NCI-H226 (cell line): ENCODE measurements at places on chromosomes 6 and 20.
A peak's percentile ranks its signal among the peaks of the same experiment; 100 is the strongest.

GRCh38 chr6:158457616-158458278 lies 102.1 kb upstream of the TMEM181 start:
- DNase-seq = no peak

DNA sequence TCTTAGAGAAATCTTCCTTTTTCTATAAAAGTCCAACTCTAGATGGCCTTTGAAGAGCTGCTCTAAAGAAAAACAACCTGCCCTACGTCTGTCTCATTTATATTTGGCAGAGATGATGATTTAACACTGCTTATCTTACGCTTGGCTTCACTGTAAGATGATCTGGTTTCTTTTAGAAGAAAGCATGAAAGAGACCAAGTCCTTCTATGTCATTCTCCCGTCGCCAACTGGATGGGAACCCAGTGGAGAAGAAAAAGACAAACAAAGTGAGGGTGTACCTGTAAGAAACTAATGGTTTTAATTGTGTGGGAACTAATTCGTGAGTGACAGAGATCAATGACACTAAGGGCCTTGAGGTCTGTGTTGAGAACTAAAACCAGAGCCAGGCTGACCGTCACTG lies 92.8 kb downstream of the MBOAT1 start:
- DNase-seq = no peak

- DNase-seq = no peak
Measured at GRCh38 chr20:3123542-3123941, 36.1 kb downstream of the FASTKD5 start.

GRCh38 chr6:32462609-32463008 lies 22.9 kb downstream of the HLA-DRA start:
- DNase-seq = peak; percentile 8

GRCh38 chr20:20490673-20491072 lies 122.8 kb downstream of the INSM1 start:
- no peak for DNase-seq

DNA sequence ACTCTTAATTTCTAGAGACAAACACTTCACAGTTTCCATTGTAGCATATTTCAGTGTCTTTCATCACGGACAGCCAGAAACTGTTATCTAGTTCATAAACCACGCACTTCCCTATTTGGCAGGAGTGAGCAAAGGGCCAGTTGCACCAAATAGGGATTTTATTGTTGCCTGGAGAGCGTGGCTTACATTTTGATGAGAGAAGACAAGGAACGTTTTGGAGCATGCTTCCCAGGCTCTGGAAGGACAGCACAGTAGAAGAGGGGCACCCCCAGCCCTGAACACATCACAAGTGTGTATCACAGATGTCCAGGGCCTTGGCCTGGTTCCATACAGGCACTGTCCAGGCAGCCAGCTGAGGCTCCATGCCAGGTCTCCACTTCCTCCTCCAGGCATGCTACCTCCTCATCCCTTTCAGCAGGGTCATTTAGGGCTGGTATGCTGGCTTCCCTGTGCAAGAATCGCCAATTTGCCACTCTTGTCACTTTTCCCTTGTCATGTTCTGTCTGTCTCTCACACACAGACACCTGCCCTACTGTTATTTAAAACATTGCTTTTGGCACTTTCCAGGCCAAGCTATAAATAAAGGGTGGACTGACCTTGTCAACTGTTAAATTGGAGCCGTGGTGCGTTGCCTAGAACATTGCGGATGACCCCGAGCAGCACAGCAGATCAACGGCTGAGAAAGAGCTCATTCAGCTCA lies 235.0 kb upstream of the GMDS start:
- DNase-seq = peak; percentile 29

GRCh38 chr6:2061880-2062279 lies 183.5 kb downstream of the GMDS start:
- no peak for DNase-seq

GRCh38 chr6:36227379-36228228 lies 31.1 kb downstream of the BRPF3 start:
- no peak for DNase-seq

DNA sequence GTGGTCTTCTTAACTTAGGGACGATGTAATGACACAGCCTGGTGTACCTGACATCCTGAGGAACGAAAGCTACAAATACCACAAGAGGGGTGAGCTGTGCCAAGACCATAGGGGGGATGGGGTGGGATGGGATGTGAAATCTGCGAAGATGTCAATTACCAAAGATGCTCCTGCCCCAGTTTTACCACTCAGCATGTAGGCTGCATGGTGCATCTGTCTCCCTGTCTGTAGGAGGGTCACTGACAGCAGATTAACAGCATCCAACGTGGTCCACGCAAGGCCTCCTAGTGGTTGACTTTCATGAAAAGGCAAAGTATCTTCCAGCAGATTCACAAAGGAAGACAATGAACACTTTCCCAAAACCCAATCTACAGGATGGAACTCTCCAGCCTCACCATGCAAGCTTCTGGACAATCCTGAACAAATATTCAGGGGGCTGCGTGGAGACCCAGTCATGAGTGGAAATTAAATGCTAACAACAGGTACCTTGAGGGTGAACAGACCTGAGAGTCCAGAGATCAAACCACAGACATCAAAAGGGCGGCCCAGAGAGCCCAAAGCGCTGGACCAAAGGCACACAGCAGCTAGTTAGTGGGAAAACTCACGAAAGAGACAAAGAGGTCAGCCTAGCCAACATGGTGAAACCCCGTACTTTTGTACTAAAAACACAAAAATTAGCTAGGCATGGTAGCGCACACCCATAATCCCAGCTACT lies 44.4 kb downstream of the ZMYND8 start:
- no peak for DNase-seq

DNA sequence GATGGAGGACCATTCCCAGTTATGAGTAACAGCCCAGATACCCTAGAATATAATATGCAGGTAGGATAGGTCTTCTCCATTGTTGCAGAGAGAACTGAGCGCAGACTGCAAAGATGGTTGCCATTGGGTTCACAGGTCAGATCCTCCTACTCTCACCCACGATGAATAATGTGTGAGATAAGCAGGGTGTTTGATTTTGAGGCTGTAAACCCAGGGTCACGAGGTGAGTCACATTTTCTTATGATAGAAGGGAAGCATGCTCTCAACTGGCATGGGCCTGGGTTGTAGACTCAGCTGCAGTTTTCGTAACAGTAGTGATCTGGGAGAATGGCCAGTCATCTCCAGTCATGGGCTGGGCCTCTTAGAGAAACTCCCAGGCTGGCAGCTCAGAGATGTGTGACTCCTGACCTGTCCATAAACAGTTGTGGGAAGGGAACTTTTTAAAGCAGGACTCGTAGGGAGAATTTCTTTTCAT lies 74.2 kb downstream of the CD164 start:
- DNase-seq = peak; percentile 96

GRCh38 chr6:4814212-4814611 lies 38.0 kb downstream of the CDYL start:
- DNase-seq = no peak

DNA sequence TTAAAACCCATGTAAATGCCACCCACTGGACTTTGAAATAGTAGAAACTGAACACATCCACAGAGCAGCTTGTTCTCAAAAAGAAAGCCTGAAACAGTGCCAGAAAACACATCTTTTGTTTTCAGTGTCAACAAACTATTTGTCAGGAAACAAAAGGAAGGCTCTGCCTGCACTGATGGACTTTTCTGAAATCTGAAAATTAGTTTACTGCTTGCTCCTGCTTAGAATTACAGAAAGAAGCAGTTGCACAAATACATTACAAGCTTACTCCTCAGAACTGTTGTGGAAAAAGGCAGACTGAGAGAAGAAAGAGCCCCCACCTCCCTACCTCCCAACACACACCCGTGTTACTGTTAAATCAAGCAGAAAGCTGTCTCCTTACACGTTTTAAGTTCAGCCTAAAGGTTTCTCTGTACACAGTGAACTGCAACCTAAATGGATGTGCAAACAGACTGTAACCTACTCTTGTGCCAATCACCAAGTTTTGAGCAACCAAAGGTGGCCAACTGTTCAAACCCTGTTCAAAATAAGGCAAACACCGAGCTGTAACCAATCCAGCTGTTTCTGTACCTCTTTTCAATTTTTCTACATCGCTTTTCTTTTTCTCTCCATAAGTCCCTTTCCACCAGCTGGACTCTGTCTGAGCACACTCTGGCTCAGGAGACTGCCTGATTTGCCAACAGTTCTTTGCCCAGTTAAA lies 43.7 kb downstream of the FRK start:
- no peak for DNase-seq

GRCh38 chr20:54051068-54051467 lies 19.3 kb downstream of the BCAS1 start:
- no peak for DNase-seq

- DNase-seq = no peak
Measured at GRCh38 chr20:62303340-62304226, 786 bp downstream of the ADRM1 start.

GRCh38 chr6:143845033-143845432 lies 1.9 kb downstream of the LTV1 start:
- no peak for DNase-seq

DNA sequence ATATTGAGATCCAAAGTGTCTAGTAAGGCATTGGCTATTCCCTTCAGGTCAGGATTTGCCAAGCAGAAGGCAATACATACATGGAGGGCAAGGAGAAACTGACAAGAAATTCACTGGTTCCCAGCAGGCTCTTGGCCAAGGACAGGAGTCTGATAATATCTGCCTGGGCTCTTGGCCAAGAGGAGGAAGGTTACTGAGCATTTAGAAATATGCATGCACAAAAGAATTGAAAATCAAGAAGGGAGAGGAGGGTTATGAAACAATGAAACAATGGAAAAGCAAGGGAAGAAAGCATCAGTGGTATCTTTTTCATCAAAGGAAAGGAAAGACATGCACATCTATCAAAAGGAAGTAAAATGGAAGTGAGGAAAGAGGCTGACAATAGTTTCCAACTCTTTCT lies 42.4 kb downstream of the ARHGAP18 start:
- DNase-seq = peak; percentile 76

- DNase-seq = peak; percentile 61
Measured at GRCh38 chr6:132087391-132087790, 136.2 kb upstream of the CCN2 start.

DNA sequence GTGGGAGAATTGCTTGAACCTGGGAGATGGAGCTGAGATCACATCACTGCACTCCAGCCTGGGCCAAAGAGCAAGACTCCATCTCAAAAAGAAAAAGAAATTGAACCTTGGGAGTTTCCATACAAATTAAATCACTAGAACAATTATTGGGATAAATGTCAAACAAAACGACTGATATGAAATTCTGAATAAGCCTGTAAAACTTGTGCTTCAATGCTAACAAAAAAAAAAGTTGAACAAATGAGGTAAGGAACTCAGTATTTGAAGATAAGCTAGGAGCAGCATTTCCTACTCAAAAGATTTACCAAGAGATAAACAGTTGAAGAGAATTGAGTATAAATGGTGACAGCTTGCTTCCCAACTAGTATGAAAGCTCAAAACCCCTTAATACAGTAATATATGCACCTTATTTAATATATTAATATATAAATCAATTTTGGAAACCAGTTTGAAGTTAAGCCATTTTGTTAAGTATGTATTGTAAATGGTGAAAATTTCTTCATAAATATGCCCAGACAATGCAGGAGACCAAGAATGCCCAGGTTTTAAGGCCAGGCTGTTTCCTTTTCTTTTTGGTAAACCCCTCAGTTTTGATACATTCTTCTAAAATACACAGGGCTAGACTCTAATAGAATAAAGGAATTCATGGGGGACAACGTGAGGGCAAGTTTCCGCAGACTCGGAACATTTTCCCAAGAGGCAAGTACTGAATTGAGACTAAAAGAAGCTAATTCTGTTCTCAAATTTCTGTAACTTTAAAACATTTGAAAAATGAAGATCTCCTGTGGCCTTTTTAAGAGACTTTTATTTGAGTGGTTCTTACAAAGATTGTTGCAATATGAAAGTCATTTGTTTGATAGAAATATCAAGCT lies 3.9 kb downstream of the ROMO1 start:
- no peak for DNase-seq

GRCh38 chr20:18436847-18437246 lies 30.0 kb downstream of the DZANK1 start:
- DNase-seq = no peak

- peak; percentile 2 for DNase-seq
Measured at GRCh38 chr6:140987364-140988155, 1145.2 kb upstream of the GJE1 start.

DNA sequence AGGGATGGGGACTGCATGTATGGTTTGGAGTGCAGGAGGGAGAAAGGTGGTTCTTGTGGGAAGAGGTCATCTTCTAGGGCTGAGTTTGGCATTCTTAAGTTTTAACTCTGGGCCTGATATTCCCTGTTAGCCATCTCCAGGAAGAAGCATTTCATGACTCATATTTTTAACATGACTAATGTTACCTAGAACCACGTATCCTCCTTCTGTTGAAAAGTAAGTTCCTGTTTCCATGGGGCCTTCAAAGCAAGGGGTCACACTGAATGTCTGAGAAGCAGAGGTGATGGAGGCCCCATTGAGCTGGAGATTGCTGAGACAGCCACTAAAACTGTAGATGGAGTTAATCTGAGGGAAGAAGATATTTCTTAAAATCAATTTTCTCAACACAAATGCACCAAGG lies 30.2 kb downstream of the FAM229B start:
- DNase-seq = peak; percentile 78

GRCh38 chr6:88359530-88360202 lies 193.5 kb upstream of the CNR1 start:
- no peak for DNase-seq

DNA sequence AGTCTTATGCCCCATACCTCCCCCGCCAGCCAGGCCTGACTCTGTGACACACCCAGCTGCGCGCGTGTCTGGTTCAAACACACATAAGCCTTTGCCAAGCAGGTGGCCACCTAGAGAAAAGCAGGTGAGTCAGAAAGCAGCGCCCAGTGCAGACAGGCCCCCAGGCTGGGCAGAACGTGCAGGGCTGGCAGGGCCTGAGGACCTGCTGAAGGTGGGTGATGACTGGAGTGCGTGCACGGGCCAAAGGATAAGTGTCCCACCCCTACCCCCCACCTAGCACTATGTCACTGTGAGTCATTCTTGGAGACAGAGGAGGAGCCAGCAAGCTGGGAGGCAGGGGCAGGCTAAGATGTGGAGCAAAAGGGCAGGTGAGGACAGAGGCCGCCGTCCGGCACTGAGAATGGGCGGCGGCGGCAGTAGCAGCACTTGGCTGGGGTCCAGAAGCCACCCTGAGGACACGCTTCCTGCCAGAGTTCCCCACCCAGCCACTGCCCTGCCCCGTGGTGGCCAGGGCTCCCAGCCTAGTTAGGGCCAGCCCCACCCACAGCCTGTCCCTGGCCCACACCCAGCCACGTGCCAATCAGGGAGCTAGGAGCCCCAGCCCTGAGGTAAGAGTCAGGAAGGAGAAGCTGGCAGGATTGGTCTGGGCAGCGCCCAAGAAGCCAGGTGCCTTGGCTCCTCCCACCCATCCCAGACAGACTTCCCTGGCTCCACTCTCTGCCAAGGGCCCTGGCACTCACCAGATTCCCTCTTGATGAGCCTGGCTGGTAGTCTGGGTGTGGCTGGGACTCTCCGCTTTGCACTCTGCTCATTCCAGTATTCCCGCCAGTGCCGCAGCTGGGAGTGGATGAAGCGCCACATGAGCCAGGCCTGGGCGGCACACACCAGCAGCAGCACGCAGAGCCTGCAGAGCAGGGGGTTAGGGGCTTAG lies 72.7 kb downstream of the TRAM2 start:
- peak; percentile 98 for DNase-seq

DNA sequence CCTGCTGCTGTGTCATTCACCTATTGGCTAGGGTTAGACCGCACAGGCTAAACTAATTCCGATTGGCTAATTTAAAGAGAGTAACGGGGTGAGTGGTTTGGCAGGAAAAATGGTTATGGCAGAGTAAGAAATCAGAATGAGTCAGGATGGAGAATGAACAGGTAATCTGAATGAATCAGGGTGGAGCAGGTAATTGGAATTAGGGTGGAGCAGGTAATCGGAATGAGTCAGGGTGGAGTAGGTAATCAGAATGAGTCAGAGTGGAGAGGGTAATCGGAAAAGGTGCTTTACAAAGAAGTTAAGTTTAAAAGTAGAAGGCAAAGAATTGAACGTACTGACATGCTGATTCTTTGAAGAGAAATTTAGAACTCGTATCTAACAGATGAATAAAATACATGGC lies 11.7 kb downstream of the SLC35A1 start:
- DNase-seq = no peak
